ENCODE measurements at places on chromosomes 7 and 10. TPM values are rescaled to one million over a fixed set of nuclear protein-coding genes. Genes with fewer than 3 reads are reported as not detected.

DNA sequence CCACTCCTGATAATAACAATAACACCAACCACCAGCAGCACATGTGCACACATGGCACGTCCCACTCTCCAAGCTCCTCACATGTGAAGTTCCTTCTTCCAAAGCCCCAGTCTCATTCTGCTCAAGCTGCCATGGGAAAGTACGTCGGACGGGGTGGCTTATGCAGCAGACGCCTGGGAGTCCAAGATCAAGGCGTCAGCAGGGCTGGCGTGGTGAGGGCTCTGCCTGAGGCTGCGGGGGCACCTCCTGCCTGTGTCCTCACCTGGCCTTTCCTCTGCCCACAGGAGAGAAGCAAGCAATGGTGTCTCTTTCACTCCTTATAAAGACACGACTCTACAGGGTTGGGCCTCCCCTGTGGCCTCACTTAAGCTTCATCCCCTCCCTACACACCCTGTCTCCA is 68.8 kb upstream of the INSIG1 start:
- no peak for DNase-seq

DNA sequence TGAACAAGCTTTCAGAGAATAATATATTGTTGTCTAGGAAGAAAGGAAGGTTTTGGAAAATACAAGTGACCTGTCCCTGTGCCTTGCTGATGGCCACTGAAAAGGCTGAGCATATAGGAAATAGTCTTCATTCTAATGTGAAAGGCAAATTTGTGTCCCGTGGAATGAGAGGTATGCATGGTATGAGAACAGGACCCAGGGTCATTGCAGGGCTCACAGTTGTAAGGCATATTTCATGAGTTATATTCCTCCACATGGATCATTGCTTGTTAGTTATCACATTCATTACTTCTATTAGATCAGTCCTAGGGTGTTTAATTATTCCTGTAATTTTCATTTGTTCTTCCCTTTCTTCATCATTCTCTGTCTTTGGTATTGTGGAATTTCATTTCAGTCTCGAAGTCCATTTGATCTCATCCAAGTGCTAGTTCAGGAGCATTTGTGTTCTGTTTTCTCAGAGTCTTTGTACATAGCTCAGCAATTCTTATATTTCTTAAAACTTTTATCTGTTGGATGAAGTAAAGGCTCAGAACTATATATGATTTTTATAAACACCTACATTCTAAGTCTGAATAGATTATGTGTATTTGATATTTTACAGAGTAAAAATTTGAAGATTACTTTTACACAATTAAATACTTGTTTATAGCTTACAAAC is 39.4 kb upstream of the ARHGAP21 start:
- DNase-seq: peak; percentile 12

GRCh38 chr10:3090388-3090787 is 23.0 kb downstream of the PFKP start:
- no peak for DNase-seq

DNA sequence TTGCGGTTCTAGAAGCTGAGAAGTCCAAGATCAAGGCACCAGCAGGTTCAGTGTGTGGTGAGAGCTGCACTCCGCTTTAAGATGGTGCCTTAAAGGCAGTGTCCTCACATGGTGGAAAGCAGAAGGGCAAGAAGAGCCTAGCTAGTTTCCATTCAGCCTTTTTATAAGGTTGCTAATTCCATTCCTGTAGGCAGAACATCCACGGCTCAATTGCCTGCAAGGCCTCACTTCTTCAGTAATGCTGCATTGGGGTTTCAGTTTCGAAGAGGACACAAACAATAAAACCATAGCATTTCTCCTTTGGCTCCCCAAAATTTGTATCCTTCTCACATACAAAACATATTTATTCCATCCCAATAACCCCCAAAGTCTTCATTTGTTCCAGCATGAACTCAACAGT is 109.5 kb upstream of the KCND2 start:
- DNase-seq: no peak

Gene FMC1
- polyA plus RNA-seq: 7.3 TPM
